ENCODE measurements at places on chromosomes 16 and 17.

DNA sequence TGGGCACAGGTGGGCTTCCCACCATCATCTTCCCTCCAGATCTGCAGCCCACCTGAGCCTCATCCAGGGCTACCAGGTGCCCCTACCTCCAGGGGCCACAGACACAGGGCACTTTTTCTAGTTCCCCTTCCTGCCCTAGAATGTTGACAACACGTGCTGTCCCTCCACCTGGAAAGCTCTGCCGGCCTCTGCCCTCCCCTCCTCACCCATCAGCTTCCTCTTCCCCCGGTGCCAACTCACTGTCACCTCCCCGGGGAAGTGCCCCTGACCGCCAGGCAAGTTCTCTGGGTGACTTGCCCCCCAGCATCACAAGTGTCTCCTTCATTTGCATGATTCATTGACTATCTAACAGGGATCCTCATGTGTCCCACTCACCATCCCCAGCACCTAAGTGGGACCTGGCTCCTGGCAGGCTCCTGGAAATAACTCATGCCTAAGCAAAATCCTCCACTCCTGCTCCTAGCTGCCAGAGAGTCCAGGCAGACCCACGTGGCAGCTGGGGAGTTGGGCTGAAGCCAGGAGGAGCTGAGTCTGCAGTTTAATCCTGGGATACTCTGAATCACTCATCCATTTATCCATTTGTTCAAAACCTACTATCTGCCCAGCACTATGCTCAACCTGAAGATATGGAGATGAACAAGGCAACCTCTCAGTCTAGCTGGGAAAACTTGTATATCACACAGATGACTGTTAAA, 304.4 kb downstream of the FOXL1 start:
- DNase-seq, result no peak

DNA sequence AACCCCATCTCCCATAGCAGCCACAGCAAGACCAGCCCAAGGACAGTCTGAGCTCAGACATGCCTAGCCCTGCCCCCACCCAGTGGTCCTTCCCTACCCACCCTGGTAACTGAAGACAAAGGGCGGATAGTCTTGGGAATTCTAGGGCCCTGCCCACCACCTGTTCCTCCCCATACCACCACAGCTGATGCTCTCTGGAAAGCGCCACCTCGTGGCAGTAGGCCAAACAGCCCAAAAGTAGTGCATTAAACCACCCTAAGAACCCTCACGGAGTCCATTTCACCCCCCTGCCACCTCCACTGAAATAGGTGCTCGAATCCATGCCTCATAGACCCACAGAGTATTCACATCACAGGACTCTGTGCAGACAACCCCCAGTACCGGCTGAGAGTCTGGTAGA, 1021.4 kb downstream of the CDH8 start:
- no peak for DNase-seq

DNA sequence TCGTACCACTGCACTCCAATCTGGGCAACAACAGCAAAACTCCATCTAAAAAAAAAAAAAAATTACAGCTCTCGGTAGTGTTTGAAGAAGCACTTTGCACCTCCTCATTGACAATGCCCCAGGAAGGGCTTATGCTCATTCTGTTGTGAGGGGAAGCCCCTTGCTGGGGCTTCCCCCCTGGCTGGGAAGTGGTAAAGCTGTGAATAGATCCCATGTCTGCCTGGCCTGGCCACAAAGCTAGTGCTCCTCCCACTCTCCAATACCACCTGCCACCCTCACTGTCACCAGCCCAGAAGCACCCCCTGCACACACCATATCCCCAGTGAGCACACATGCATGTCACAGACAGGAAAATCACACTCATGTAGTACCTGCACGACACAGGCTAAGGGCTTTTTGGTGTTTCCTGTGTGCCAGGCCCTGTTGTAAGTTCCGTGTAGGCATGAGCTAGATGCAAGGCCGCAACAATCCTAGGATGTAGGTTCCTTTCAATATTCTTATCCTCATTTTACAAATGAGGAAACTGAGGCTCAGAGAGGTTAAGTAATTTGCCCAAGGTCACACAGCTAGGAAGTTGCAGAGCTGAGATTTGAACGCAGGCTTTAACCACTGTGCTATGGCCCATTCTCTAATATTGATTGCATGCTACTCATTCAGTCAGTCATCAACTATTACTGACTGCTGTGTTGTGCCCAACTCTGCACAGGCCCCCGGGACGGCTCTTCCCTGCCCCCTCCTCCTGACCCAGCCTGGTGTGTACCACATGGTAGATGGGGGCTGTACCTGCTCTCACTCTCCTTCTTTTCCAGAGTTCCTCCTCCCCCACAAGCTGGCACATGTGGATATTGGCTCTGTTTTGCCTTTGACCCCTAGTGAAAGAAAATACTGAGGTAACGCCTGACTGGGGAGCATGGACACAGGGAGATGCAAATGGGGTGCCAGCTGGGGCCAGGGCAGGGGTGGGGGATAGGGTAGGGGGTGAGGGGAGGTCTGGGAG, 11.9 kb upstream of the COL1A1 start:
- no peak for DNase-seq

DNA sequence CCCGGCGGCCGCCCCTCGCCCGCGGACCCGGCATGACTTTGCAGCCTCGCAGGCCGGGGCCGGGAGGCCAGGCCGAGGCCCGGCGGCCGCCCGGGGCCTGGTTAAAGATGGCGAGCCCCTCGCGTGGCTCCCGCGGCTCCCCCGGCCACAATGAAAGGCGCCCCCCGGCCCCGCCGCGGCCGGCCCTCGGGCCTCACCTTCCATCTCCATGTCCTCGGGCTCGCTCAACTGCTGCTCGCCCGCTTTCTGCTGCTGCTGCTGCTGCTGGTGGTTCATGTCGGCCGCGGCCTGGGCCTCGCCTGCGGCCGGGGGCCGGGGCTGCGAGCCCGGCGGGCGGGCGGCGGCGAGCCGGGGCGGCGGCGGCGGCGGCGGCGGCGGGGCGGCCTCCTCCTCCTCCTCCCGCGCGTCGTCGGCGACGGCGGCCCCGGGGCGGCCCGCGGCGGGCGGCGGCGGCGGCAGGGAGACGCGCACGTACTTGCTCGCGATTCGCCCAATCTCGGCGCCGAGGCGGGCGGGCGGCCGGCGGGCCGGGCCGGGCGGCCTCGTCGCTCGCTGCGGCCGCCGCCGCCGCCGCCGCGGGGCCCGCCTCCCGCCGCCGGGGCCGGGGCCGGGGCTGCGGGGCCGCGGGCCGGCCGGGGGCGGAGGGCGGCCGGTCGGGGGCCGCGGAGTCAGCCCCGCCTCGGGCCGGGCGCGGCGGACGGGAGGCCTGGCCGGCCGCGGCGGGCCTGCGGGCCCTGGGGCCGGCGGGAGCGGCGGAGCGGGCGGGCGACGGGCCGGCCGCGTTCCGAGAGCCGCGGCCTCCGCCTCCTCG, 491 bp downstream of the USP7 start:
- DNase-seq, result no peak

- DNase-seq, result no peak
Observed at GRCh38 chr16:1117926-1118325, 21.9 kb upstream of the C1QTNF8 start.

DNA sequence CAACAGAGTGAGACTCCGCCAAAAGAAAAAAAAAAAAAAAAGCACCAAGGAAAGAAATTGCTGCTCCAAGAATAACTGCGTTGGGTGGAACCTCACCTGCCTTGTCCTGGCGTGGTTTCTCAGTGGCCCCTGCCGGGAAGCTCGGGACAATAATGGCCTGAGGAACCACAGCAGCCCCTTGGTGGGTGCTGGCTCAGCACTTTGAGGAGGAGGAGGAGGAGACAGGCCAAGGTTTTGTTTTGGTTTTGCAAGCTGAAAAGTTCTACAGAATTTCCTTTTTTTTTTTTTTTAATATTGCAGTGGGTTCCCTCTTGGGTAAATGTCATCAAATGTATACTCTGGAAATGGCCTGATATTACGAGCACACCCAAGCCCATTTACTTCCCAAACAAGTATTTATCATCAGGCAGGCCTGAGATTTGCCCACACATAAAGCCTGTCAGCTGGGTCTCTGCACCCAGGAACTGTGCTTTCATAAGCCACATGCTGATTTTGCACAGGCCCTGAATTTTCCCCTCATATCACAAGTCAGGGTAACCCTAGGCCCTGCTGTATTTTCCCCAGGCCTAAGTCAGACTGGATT, 78.3 kb downstream of the SOCS1 start:
- DNase-seq, result no peak

- no peak for DNase-seq
Observed at GRCh38 chr16:46883353-46883689, 841 bp upstream of the GPT2 start.

GRCh38 chr17:76382803-76383545, 1.4 kb upstream of the SPHK1 start:
- no peak for DNase-seq

DNA sequence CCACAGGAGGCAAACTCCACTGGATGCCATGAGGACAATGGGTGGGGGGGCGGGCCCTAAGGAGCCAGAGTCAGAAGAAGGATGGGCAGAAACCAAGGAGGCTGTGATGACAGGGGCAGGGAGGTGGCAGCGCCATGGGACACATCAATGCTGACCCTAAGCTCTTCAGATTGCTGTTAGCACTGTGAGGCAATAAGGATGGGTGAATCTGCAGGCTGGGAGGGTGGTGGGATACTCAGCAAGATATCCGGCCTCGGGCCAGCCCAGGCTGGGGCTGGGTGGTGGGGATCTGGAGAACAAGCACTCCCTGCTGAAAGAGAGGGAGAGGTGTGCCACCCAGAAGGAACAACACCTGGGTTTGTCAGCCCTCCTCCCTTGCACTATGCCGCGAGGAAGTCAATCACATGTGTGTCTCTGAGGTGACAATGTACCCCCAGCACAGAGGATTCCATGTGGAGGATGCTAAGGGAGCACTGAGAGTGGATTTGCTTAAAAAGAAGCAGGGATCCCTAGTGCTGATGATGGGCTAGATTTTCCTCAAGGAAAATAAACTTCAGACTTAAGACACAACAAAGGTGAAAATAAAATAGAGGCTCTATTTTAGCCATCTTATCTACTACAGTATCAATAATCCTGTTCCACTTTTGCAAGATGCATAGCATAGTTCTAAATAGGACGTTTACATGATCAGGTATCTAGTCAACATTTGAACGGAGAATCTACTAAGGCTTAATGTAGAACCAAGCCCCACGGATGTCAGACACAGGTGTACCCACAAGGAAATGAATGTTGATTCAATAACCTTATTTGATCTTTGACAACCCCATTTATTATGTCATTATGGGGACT, 22.6 kb downstream of the SMPD3 start:
- no peak for DNase-seq

- no peak for DNase-seq
Observed at GRCh38 chr16:86044241-86044671, 145.3 kb downstream of the IRF8 start.

GRCh38 chr17:27669850-27670249, 38.9 kb downstream of the LGALS9 start:
- DNase-seq, result no peak

DNA sequence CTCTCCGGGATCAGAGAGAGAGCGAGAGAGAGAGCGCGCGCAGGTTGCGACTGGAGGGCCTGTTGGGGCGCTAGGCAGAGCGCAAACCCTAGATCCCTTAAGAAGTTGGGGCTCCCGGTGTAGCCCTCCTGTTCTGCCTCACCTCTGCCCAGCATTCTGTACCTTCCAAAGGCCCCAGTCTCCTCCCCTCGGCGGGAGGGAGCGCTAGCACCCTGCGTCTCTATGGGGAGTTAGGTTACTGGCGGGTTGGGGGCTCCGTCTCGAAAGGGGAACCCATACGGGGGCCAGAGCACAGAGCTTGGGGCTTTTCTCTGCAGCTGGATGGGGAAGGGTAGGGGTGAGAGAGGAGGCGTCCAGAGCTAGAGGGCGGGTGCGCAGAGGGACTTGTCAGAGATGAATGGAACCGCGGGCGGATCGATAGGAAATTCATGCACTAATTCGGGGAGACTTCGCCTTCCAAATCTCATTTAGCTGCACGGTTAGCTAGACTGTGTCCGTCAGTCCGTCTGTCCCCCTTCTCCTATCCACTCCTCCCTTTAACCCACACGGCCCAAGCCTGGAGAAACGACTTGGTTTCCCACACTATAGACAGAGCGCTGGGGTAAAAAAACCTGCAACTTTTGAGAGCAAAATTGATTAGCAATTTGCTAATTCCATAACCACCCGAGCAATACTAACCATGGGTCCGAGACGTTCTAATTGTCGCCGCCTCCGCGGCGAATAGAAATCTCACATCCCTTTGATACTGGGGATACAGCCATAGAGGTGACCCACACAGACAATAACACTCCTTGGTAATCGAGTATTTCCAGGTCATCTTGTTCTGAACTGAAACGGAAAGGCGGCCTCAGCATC, 693 bp upstream of the HOXB4 start:
- no peak for DNase-seq

GRCh38 chr16:57485916-57486857, at the start of gene DOK4:
Gene DOK4 (minus strand): TSS chr16:57486493. CDS start chr16:57479507, 6,986 bp downstream.
- DNase-seq, result no peak

- no peak for DNase-seq
Observed at GRCh38 chr17:19940722-19941464, 36.7 kb downstream of the AKAP10 start.

DNA sequence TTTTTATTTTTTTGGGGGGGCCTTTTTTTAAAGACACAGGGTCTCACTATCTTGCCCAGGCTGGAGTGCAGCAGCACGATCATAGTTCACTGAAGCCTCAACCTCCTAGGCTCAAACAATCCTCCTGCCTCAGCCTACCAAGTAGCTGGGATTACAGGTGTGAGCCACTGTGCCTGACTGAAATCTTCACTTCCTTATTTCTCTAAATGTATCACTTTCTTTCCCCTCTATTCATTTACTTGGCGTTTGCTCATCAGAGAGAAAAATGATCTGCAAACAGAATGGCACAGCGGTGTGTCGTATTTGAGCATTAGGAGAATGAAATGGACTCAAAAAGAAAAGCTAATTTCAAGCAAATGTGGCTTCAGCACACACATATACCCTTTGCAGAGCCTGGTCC, 44.3 kb upstream of the CDH5 start:
- no peak for DNase-seq

- no peak for DNase-seq
Observed at GRCh38 chr16:75032655-75033054, 33.8 kb downstream of the ZNRF1 start.

DNA sequence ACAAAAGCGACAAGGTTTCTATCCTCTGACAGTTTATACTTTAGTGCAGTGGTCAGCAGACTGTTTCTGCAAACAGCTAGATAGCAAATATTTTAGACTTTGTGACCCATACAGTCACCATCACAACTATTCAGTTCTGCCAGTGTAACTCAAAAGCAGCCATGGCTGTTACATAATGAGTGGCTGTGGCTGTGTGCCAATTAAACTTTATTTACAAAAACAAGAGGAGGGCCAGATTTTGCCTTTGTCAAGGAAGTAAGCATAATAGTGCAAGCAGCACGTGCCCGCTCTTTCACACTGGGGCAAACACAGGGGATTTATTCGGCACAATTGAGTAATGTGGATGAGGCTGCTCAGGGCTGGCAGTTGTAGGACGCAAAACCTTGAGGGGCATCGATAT, 551.5 kb downstream of the MAF start:
- no peak for DNase-seq

GRCh38 chr17:50618941-50619340, 15.7 kb upstream of the ABCC3 start:
- no peak for DNase-seq
